ENCODE measurements at places on chromosomes 3 and 15.

DNA sequence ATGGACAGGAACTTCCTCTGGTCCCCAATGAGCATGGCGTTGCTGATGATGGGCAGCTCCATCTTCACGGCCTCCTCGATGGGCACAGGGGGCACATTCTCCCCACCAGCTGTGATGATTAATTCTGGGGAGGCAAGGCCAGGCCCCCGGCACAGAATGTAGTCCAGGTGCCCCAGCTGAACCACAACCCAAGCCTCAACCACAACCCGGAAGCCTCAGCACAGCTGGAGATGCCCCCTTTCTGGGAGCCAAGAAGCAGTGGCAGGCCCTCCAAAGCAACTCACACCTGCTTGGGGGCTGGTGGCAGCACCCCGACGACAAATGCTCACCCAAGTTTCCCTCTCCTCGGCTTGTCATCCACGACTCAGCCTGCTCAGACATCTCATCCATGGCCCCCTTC is 25.2 kb downstream of the IDH3A start:
- no peak for DNase-seq

DNA sequence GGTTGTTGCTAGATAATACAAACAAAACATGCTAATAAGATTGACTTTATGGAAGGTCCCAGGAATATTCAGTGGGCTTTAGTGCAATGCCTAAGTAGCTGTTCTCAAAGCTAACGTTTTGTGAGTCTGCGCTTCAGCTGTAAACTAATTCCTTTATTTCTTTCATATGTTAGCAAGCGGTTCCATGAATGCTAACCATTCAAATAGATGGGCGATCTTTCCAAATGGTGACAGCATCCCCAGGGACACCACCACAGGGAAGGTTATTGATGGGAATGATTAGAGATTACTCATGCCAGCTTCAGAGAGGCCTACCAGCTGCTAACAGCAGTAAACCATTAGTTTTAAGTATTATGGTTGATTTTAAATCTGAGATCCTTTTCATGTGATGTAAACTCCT is 405.7 kb upstream of the MCTP2 start:
- DNase-seq: no peak

GRCh38 chr3:134029734-134030378 is at the start of gene SLCO2A1:
SLCO2A1 (minus strand) TSS chr3:134029925; CDS start chr3:134029802, 123 bp downstream.
- no peak for DNase-seq

DNA sequence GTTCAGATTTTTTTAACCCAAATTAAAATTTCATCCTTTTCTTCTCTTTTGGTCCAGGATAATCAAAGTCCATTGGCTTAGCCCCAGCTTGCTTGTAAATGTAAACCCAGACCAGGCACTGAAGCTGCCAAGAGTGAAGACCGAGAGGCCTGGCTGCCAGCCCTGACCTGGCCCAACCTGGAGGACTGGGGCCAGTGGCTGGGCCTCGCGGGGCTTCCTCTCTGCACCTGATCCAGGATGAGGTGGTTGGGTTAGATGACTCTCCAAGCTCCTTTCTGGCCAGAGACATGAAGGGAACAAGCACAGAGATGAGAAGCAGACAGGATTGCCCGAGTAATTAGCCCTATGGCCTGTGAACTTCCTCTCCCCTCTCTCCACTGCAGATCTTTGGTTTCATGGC is 50.6 kb downstream of the CMTM6 start:
- DNase-seq: no peak

DNA sequence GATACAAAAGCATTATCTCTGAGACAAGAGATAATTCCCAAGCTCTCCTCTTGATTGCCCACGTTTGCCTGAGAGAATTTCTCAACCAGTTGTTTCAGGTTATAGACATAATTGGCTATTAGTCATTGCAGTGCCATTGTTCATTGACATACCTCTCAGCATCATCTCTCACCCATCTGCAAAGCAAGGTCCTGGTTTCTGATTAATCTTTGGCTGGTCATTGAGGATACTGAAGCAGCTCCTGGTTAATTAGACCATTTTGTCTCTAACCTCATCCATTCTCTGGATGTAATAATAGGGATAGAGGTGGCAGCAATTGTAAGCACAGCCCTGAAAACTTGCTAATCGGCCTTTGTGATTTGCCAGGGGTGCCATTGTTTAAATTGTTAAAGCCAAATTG is 104.2 kb downstream of the CNTN6 start:
- no peak for DNase-seq

GRCh38 chr3:118781232-118781631 is 253.4 kb downstream of the IGSF11 start:
- no peak for DNase-seq

GRCh38 chr3:49793486-49794085 is 6.1 kb downstream of the CDHR4 start:
- no peak for DNase-seq

GRCh38 chr3:183061391-183062172 is 37.7 kb downstream of the MCCC1 start:
- DNase-seq: no peak

All from RWPE2 (cell line).